ENCODE measurements at places on chromosomes 16 and 17. TPM values are rescaled to one million over a fixed set of nuclear protein-coding genes. Genes with fewer than 3 reads are reported as not detected.

MMP25 gene
- total RNA-seq: 1.7 TPM

CNTROB gene
- total RNA-seq: 9.2 TPM

KRT33A gene
- total RNA-seq: not detected

MYCBPAP gene
- 0.73 TPM for total RNA-seq

RAB26 gene
- not detected for total RNA-seq

ZNF385C gene
- 0.10 TPM for total RNA-seq

KRTAP9-8 gene
- not detected for total RNA-seq

OR3A2 gene
- total RNA-seq: 0.63 TPM

TMIGD1 gene
- not detected for total RNA-seq

HCRT gene
- not detected for total RNA-seq

NAGS gene
- 0.42 TPM for total RNA-seq

CTRB2 gene
- total RNA-seq: not detected

DNAH9 gene
- under 0.01 TPM for total RNA-seq

RFWD3 gene
- total RNA-seq: 24.9 TPM

KCNH6 gene
- total RNA-seq: not detected

KRT33B gene
- not detected for total RNA-seq

RNF222 gene
- 0.73 TPM for total RNA-seq

TLCD1 gene
- not detected for total RNA-seq

PRKCA gene
- total RNA-seq: 35.6 TPM

CES5A gene
- not detected for total RNA-seq

DNASE1L2 gene
- 0.21 TPM for total RNA-seq

Measured in mononuclear cell (primary cell).